ENCODE measurements at places on chromosomes 12 and 14.
A peak's percentile ranks its signal among the peaks of the same experiment; 100 is the strongest.

GRCh38 chr14:103280278-103280928 lies 53.6 kb upstream of the EIF5 start:
- no peak for DNase-seq

GRCh38 chr12:132021031-132021871 lies 71.5 kb downstream of the EP400 start:
- no peak for DNase-seq

DNA sequence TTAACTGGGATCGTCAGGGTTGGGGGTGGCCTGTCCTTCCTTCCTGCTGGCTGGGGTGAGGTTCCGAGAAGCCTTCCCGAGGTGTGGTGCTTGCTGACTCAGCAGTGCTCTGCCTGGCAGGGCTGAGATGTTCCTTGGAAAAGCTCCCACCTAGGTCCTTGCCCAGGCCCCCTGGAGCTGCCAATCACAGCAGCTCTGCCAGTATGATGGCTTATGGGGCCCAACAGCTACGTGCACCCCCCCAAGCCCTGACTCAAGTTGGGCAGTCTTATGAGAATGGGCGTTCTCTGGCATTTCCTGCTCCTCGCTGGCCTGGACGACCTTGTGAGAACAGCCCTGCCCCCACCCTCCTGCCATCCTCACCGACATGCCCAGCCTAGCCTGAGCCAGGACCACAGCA lies 292.2 kb upstream of the CRY1 start:
- DNase-seq = no peak

- DNase-seq = no peak
Observed at GRCh38 chr12:12537421-12537820, 25.2 kb downstream of the DUSP16 start.

- DNase-seq = no peak
Observed at GRCh38 chr14:50875359-50876070, 3.7 kb downstream of the ABHD12B start.

DNA sequence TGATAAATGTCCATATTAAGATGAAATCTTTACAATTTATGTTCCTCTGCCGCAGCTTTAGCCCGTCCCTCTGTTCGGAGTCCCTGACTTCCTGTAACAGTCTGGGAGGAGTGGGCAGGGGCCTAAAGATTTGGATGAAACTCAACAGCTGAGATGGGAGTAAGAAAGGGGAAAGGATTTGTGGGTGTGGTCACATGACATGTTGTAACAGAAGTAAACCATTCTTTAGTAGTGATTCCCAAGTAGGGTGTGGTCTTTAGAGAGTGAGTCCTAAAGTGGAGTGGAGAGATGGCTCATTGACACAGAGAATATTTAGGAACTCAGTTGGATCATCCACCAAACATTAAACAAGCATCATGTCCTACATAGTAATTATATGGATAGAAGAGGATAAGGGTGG lies 12.9 kb downstream of the TMEM117 start:
- no peak for DNase-seq

- DNase-seq = peak; percentile 84
Observed at GRCh38 chr12:75724928-75725312, 213.5 kb upstream of the KRR1 start.

- no peak for DNase-seq
Observed at GRCh38 chr14:30283822-30284446, 275.0 kb upstream of the G2E3 start.

DNA sequence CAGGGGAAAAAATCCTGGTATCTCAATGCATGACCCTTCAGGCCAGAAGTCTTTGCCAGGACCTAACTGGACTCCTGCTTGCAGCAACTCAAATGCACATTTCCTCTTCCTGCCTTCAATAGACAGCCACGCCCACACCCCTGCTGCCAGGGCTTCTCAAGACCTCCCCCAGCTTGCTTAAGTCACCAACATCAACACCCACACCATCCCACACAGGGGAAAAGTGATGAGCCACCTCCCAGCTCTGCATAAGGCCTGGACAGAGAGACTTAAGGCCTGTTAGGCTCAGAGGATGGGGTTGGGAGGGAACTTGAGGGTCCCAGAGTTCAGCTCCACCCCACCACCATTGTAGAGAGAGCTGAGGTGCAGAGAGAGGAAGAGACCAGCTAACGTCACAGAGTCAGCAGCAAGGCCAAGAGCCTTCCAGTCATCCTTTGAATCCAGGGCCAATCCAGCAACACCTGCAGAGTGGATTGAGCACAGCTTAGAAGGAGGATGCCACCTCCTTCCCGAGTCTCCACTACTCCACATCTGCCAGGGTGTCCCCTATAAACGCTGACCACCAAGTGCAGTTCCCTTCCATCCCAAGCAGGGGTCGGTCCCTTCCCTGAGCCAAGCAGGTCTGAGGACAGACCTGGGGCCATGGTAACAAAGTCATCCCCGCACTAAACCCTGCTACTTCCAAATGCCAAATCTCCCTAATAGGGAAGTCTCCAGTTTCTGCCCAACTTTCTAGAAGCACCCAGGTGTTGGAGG lies 50.0 kb downstream of the KDM2B start:
- DNase-seq = no peak

- DNase-seq = no peak
Observed at GRCh38 chr12:30213166-30213565, 429.4 kb upstream of the TMTC1 start.

DNA sequence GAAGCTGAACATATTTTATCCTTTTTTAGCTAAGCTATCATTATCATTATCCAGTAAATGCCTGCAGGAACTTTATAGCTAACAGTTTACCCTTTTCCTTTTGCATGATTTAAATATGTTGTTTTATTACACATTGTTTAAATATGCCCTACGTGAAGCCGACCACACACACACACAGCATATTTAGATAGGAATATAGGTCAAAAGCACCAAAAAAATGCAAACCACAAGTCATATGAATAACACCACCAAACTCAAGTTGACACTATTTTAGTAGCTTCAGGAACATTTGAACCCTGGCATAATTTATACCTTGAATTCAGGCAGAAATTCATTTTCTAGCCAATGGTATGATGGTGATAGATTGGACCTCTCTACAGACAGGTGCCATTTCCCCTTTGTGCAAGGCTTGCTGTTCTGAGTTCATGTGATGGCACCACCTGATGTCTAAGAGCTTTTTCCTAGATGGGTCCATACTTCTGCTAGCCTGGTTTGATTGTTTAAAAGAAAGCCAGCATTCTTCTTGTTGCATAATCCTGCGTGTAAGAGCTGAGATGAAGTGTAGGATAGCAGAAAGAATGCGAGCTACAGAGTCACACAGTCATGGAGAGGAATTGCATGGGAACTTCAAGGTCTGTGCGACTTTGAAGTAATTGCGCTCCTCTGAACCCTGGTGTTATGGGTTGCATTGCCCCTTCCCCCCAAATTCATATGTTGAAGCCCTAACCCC lies 454.8 kb upstream of the SOX5 start:
- DNase-seq = no peak

DNA sequence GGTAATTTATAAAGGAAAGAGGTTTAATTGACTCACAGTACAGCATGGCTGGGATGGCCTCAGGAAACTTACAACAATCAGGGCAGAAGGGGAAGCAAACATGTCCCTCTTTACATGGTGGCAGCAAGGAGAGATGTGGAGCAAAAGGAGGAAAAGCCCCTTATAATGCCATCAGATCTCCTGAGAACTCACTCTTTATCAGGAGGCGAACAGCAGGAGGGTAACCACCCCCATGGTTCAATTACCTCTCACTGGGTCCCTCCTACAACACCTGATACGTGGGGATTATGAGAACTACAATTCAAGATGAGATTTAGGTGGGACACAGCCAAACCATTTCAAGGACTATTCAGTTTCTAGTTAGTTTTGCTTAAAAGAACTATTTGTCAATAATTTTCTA lies 453.3 kb downstream of the C12orf50 start:
- DNase-seq = no peak

GRCh38 chr14:36747411-36748184 lies 85.9 kb downstream of the PAX9 start:
- DNase-seq = no peak

GRCh38 chr14:89397569-89398230 lies 19.3 kb downstream of the FOXN3 start:
- no peak for DNase-seq

DNA sequence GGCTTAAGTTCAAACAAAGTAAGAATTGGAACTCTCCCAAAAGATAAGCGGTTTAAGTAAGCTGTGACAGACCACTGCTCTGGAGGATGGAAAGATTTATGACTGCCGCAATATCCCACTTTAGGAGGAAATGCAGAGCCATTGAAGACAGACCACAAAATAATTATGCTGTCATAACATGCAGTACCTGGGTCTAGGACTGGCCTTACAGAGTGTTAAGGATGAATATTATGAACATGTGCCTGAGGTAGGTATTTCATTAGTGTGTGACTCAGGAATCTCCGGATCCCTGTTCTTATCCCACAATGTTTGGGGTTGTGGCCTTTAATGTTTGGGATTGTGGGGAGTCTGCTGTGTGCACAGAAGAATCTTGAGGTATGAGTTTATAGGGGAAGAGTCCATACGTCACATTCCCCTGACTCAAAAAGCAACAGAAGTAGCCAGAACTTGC lies 114.9 kb downstream of the SAMD4A start:
- no peak for DNase-seq

DNA sequence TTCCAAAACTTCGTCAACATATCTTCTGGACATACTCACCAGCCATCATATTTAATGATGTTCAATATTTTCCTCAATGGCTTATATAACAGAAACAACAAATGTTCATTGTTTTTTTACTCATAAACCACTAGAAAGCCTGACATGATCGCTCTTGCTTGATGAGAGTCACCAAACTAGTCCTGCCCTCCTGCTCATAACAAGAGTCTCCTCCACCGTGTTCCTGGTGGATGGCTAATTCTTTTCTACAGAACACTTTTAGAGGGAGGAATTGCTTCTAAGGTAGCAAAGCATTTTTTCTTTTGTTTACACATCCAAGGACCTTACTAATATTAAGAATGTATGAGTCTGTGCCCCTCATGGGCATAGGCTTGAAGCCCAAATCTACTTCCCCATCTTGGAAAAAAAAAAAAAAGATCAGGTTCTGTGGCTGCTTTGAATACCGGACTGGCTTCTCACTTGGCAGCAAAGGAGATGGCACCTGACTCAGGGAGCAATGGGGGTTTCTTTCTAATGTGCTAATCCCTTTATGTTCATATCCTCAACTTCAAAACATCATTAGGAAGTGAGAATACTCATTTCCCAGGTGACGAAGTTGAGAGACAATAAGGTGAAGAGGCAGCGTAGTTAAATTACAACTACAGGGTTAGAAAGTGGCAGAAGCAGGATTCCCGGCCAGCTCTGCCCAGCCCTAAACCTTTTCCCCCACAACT lies 188.8 kb downstream of the EPS8 start:
- no peak for DNase-seq

DNA sequence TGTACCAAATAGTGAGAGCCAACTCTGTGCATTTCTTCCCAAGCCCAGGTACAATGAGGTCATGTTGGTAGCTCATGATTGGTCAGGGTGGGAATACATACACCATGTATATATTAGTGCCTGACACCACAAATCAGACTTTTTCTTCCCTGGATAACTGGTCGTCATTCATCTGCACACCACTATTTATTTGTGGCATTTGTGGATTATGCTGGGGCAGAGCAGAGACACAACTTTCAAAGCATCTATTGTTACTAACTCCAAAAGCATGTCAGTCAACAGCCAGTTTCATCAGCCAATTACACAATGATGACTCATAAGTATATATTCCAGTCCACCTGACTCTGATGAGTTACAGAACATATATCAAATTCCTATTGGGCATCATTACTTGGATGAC lies 181.7 kb downstream of the ADAMTS20 start:
- no peak for DNase-seq

DNA sequence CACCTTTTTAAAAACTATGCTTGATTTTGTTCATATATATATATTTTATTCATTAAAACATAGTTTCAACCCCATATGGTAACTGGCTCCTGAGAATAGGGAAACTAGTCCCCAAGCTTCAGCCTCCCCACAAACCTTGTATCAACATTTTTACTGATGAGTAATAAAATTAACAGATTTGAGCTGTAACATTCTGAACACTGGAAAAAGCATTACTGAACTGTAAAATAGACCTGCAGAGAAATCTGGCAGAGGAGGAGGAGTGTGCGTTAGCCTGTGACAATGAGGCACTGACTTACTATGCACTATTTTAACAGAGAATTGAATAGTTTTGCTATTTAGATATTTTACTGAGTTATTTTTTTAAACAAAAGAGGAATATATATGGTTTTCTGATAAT lies 43.1 kb downstream of the FRS2 start:
- no peak for DNase-seq

DNA sequence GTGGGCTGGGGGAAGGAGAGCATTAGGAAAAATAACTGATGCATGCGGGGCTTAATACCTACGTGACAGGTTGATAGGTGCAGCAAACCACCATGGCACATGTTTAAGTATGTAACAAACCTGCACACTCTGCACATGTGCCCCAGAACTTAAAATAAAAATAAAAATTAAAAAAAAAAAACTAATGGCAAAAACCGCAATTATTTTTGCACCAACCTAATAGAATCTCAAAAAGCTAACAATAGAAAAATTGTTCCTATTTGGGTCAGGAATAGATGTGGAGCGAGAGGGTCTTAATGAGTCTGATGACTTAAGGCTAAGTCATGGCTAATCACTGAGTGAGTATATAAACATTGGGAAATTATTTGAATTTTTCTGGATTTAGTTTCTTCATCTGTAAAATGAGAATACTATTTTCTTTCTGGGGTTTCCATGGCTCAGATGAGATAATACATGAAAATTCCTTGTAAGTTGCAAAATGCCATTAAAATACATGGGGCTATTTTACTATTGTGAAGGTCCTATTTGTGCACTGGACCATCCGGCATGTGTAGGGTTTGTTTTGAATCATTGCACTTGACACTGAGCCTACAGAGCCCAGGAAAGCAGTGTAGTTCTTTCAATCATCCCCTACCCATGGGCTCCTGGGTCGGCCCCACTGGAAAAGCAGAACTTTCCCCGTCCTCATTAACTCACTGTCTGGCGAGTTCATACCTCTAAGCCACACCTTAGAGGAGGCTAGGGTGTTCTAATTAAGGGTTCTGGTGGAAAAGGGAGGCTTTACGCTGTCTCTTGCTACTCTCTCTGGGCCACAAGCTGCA lies 164.1 kb upstream of the NTF3 start:
- DNase-seq = no peak

- no peak for DNase-seq
Observed at GRCh38 chr14:61602003-61602732, 93.1 kb upstream of the HIF1A start.

DNA sequence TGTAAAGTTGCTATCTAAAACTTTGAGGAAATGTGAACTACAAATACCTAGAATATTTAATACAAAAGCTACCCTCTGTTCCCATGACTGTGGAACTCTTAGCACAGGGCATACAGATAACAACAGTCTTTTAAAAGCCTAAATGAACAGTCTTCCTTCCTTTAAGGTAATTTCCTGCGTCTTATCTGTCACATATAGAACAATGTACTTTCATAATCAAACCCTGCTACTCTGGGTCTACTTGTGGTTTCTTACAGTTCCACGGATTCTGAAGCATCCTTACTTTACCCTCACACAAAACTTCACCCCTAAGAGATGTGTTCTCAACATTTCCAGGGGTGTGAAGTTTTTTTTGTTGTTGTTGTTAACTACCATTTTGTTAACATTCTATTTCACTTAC lies 5.1 kb downstream of the PKP2 start:
- DNase-seq = no peak

- no peak for DNase-seq
Observed at GRCh38 chr14:51604073-51604472, 47.6 kb upstream of the FRMD6 start.

- DNase-seq = no peak
Observed at GRCh38 chr12:25833657-25834056, 124.8 kb upstream of the RASSF8 start.

- no peak for DNase-seq
Observed at GRCh38 chr12:62210422-62210821, 49.8 kb upstream of the USP15 start.

GRCh38 chr12:103729499-103729898 lies 111.5 kb downstream of the NT5DC3 start:
- DNase-seq = no peak

Measured in left forelimb (tissue), 1 donor.